ENCODE measurements at places on chromosomes 3 and 15. TPM values are rescaled to one million over a fixed set of nuclear protein-coding genes. Genes with fewer than 3 reads are reported as not detected.

The MUC20 gene
- polyA plus RNA-seq, result 0.19 TPM

The CYP8B1 gene
- not detected for polyA plus RNA-seq

The FSTL1 gene
- 1,300 TPM for polyA plus RNA-seq

The TIMP4 gene
- polyA plus RNA-seq, result 3.6 TPM

The GRK7 gene
- polyA plus RNA-seq, result not detected

The UROC1 gene
- not detected for polyA plus RNA-seq

The CHST2 gene
- 0.38 TPM for polyA plus RNA-seq

- no peak for DNase-seq
Measured at GRCh38 chr3:107881509-107881908, 209.3 kb downstream of the CD47 start.

DNA sequence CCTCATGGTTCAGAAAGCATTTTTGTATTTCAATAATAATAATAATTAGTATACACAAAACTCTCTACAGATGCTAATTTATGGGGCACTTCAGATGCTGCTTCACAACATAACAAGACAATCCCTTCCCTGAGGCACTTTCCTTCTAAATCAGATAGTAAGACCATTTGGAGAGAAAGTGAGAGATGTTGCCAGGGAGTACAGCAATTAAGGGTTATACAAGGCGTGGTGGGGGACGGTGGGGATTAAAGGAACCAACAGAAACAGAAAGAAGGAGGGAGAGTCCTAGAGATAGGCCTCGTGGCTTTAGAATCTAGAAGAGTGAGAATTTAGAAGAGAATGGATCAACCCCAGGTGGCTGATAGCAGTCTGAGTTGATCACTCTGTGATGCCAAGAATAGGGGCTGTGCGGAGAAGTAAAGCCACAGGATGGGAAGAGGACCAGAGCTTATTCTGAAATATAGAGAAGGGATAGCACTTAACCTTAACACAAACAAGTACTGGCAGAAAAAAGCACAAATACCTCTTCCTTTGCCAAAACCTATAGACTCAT lies 76.9 kb downstream of the ETFA start:
- no peak for DNase-seq

DNA sequence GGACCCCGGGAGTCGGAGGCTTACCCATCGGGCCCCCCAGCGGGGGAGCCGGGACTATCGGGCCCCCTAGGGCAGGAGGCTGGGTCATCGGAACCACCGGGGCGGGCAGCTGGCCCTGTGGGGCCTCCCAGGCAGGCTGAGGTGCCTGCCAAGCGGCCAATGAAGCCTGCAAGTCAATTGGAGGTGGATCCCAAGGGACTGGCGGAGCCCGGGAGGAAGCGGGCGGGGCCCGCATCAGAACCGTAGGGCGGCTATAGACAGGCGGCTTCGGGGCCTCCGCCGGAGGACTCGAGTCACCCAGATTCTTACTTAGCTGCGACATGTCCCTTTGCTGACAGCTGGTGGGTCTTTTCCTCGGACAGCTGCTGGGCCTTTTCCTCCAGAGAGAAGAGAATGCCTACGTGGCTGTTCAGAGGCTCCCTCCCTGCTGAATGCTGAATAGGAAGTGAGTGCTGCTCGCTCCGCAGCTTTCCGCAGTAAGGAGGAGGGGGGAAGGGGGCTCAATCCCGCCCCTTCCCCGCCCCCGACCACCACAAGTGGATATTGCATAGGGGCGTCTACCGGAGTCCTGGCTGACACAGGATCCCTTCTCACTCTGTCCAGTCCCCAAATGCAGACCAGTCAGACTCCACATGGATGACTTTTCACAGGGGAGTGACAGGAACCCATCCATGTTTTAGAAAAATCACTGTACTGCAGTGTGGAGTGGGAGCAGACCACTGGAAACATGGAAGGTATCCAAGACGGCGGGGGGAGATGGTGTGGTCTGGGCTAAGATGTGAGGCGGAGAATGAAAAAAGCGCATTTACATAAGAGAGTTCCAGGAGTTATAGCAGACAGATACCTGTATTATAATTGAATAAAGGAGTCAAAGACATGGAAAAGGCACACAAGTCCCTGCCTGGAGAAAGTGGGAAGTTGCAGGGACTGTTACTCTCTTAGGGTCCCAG lies at the start of gene MAGEL2:
Gene MAGEL2, minus strand, starts transcription at position 447 of the 950 bp plus-strand sequence. Its CDS starts 125 bp downstream, at position 322.
- DNase-seq, result no peak

DNA sequence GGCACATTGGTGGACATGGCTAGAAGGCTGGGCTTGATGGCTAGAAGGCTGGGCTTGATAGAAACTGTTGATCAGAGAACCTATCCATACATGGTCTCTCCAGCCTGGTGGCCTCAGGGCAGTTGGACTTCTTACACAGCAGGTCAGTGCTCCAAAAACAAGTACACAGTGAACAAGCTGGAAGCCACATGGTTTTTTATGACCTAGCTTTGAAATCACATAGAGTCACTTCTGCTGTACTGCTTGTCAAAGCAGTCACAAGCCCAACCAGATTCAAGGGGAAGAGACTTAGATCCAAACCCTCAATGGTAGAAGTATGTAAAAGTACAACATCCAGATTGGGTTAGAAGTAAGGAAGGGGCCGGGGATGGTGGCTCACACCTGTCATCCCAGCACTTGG lies 89.4 kb upstream of the HES1 start:
- no peak for DNase-seq

DNA sequence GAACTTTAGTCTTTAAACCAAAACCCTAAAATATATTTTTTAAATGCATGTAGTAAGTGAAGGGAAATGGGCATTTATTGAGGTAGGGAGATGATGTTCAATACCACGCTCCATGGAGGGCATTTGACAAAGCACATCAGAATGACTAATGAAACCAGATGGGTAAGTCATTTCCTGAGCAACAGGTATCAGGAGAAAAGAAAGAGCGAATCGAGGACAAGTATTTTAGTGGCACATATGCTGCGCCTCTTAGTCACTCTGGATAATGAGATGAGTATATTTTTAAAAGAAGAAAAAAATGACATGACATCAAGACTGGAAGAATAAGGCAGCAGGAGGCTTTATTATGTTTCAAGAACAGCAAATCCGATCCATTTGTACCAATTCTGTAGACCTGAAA lies 129.0 kb upstream of the ARHGEF3 start:
- DNase-seq, result no peak

DNA sequence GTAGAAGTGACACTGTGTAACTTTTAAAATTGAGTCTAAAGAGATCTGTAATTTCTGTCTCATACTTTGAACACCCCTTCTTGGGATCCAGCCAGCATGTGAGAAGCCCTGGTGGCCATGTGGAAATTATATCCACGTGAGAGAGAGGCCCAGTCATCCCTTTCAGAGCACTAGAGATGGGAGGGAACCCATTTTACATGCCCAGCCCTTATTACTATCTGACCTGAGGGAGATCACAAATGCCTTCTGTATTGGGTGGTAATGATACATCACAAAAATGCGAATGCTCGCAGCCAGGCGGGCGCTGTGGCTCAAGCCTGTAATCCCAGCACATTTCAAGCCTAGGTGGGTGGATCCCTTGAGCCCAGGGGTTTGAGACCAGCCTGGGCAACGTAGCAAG lies 27.3 kb upstream of the TRAK1 start:
- no peak for DNase-seq

GRCh38 chr15:94174399-94174802 lies 57.0 kb upstream of the MCTP2 start:
- peak; percentile 50 for DNase-seq

- no peak for DNase-seq
Measured at GRCh38 chr3:17423786-17424536, 318.5 kb downstream of the TBC1D5 start.

- DNase-seq, result no peak
Measured at GRCh38 chr3:51934991-51935885, 6.5 kb downstream of the RRP9 start.

Measured in AG04450 (cell line).